ENCODE measurements at places on chromosomes 2 and 18.

DNA sequence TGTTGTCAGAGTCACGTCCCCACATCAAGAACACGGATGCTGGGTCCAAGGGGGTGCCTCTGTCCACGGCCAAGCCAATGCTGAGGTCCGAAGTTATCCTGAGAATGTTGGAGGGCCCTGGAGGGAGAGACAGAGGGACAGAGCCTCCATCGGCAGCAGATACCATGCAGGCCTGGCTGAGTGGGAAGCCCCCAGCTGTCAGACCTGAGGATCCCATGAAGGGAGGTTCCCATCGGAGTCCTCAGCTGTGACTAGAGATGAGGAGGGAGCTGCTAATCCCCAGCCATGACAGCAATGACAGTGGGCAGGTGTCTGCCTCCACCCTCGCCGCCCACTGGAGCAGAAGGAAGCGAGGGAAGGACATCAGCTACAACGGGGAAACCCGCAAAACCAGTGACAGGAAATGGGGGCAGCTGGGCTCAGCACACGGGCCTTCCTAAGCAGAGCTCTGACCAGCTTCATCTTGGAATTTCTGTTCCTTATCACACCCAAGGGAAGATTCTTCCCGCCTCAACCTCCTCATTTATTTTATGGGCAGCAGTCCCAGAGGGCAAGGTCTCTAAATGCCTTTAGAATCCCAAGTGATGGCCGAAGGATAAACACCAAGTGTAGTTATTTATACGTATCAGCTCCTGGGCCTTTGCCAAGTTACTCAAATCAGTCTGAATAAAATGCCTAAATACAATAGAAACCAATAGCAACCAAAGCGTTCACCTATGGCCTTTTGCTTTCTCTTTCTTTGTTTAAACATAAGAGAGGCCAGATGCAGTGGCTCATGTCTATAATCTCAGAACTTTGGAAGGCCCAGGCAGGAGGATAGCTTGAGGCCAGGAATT is 32.2 kb downstream of the FAM178B start:
- no peak for DNase-seq

- DNase-seq, result no peak
Measured at GRCh38 chr2:73970141-73970803, 14.4 kb upstream of the TET3 start.

GRCh38 chr18:47731276-47731675 is 199.2 kb downstream of the SMAD2 start:
- no peak for DNase-seq

GRCh38 chr2:69547984-69548715 is 95.4 kb downstream of the AAK1 start:
- no peak for DNase-seq

DNA sequence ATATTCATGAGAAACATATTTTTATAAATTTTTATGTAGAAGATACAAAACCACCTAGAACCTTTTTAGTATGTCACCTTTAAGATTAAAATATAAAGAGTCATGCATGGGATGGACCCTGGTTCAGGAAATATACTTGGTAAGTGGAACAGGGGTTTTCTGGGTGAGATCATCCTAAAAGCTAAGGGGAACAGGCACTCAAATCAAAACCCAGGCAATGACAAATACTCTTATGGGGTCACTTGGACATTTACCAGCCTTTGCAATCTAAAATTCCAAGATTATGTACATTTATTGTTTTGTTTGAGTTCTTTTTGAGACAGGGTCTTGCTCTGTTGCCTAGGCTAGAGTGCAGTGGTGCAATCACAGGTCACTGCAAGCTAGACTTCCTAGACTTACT is 65.8 kb downstream of the SGPP2 start:
- no peak for DNase-seq

GRCh38 chr2:109277406-109277805 is 148.4 kb downstream of the SH3RF3 start:
- DNase-seq, result no peak

DNA sequence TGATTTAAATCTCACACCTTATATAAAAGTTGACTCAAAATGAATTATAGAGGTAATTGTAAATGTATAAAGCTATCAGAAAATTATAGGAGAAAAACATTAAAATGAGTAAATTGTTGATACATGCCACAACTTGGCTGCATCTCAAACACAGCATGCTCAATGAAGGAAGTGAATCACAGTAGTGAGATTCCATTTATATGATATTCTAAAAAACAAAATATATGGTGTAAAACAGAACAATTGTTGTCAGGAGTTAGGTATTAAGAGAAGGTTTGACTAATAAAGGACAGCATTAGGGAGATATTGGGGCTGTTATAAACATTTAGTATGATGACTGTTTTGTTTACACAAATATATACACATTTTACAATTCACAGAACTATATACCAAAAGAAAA is 356.6 kb upstream of the CELF4 start:
- no peak for DNase-seq

- DNase-seq, result no peak
Measured at GRCh38 chr2:186716004-186716403, 22.1 kb downstream of the FAM171B start.

DNA sequence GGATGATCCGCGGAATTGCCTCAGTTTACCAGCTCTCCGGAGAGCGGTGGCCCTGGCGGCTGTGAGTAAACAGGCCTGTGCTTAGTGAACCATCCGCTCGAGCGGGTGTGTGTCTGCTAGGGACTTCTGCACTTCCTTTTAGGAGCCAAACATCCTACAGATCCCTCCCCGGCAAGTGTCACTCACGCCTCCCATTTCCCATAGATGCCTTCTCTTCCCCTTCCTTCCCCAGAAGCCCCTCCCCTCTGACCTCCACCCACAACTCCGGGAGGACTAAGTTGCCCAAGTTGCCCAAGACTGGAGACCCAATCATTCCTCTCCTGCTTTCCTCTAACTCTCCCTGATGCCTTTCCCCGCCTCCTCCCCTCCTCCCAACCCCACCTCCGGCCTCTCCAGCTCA is 2.9 kb downstream of the C1QL2 start:
- DNase-seq, result no peak

GRCh38 chr2:50379351-50379750 is 652.6 kb downstream of the NRXN1 start:
- no peak for DNase-seq

DNA sequence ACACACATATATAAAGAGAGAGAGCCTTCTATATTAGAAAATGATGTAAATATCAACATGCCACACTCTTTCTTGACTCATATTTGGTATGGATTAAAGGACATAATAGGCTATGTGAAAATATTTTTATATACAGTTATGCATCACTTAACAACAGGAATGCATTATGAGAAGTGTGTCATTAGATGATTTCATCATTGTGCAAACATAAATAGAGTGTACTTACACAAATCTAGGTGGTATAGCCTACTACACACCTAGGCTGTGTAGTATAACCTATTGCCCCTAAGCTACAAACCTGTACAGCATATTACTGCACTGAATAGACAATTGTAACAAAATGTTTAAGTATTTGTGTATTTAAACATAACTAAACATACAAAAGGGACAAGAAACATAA is 354.8 kb upstream of the CNTNAP5 start:
- DNase-seq, result no peak

DNA sequence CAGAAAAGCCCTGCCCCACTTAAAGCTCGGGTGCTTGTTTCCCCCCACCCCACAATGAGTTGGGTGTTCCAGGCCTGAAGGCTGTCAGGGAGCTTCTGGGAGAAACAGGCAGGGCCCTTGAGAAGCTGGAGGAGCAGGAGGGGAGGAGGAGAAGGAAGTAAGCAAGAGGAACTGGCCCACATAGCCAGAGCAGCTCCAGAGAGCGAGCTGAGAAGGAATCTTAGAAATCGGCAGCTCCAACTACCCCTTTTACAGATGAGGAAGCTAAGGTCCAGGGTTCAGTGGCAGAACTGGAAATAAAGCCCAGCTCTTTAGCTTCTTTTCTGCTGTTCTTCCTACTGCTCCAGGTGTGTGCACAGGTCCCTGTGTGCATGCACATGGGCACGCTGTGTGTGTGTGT is 12.7 kb upstream of the KCNK3 start:
- DNase-seq, result no peak

- no peak for DNase-seq
Measured at GRCh38 chr2:54755641-54756326, 32.3 kb downstream of the EML6 start.

- no peak for DNase-seq
Measured at GRCh38 chr2:173216051-173216450, 138.6 kb upstream of the CDCA7 start.

GRCh38 chr2:232230560-232230959 is 148.0 kb upstream of the ALPP start:
- no peak for DNase-seq

- peak; percentile 14 for DNase-seq
Measured at GRCh38 chr2:151999053-151999452, 99.8 kb downstream of the CACNB4 start.
